ENCODE measurements at places on chromosomes 1 and 21. TPM values are rescaled to one million over a fixed set of nuclear protein-coding genes. Genes with fewer than 3 reads are reported as not detected.

The LIN9 gene
- total RNA-seq, result 19.5 TPM

The FLG2 gene
- not detected for total RNA-seq

The PALMD gene
- 123 TPM for total RNA-seq

- DNase-seq, result no peak
Measured at GRCh38 chr1:102640872-102641271, 467.4 kb downstream of the COL11A1 start.

GRCh38 chr1:165387505-165387904 lies 31.0 kb upstream of the LMX1A start:
- DNase-seq, result no peak

DNA sequence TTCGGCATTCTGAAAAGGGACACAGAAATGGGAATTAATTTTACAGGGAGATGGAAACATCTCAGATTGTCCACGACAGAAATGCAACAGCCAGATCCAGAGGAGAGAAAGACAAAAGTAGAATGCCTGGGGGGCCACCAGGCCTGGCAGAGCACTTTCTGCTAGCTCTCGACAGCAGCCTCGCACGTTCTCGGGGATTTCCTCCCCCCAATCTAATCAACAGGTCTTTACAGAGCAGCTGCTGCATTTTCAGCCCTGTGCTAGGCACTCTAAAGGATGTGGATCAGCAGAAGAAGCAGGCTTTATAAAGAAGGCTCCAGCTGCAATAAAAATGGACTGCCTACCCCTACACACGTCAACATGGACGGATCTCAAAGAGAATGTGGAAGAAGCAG lies 10.6 kb downstream of the CSRP1 start:
- no peak for DNase-seq
